ENCODE measurements at places on chromosomes 13 and 19. TPM values are rescaled to one million over a fixed set of nuclear protein-coding genes. Genes with fewer than 3 reads are reported as not detected.

Gene KLHL1
- total RNA-seq: not detected

DNA sequence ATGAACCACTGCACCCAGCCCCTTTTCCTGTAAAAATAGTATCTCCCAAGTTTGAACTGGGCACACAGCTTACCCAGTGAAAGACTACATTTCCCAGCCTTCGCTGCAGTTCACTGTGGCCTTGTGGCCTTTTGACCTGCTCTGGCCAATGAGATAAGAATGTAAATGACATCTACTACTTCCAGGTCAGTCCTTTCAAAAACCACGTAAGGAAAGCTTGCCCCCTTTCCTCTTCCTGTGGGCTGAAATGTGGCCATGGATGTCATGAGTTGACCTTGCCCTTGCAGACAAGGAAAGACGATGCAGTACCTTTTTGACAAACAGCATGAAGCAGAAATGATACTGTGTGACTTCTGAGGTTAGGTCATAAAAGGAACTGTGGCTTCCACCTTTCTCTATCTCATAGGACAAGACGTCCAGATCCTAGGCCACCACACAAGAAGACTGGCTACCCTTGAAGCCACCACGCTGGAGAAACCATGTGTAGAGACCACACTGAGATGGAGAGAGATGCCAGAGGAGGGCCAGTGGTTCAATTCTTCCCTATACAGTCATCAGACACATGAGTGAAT lies 19.9 kb downstream of the ACER1 start:
- DNase-seq: no peak

Gene PDX1
- not detected for total RNA-seq

DNA sequence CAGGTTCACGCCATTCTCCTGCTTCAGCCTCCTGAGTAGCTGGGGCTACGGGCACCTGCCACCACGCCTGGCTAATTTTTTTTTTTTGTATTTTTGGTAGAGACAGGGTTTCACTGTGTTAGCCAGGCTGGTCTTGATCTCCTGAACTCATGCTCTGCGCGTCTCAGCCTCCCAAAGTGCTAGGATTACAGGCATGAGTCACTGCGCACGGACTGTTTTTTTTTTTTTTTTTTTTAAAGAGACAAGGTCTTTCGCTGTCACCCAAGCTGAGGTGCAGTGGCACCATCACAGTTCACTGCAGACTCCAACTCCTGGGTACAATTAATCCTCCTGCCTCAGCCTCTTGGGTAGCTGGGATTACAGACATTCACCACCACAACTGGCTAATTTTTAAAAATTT lies 8.2 kb upstream of the ADAMTS10 start:
- no peak for DNase-seq

DNA sequence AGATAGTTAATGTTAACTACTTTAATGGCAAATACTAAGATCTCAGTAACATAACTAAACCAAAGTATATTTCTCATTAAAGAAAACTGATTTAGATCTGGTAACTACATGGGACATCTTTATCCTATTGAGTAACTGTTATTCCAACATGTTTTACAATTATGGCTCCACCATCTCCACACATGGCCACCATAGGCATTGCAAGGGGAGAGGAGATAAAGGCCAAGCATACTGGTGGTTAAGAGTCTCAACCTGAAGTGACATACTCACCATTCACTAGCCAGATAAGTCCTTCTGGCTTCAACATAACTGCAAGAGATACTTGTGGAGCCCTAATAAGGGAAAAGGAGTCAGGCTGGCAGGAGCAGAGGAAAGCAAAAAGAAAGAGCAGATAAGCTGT lies 1586.4 kb upstream of the SPRY2 start:
- no peak for DNase-seq
